NCI-H2081 (cell line): ENCODE measurements at places on chromosomes 2 and 18.
A peak's percentile ranks its signal among the peaks of the same experiment; 100 is the strongest.

GRCh38 chr2:290090-290722 lies 2.3 kb upstream of the ALKAL2 start:
- peak; percentile 76 for DNase-seq

DNA sequence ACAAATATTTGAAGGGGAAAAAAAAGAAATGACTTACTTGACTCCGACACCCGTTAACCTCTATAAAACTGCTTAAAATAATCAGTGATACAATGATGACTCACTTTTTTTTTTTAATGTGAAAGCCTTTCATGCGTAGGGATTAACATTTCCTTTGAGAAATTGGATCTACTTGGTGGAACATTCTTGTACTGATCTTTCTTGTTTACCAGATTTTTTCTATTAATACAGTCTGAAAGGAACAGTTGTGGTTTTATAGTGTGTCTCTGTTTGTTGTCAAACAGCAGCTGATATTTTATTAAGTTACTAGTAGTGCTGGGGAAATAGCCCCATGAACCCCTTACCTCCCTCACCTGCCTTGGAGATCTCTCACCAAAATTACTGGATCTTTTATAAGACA lies 40.2 kb upstream of the NEB start:
- no peak for DNase-seq

GRCh38 chr18:79497638-79498081 lies 101.9 kb downstream of the NFATC1 start:
- no peak for DNase-seq

- peak; percentile 23 for DNase-seq
These were observed 1.0 kb upstream of the MAP4K4 start for GRCh38 chr2:101696272-101697123.
